Metanephros (tissue), 2 donors: ENCODE measurements at places on chromosomes 6 and 20. TPM values are rescaled to one million over a fixed set of nuclear protein-coding genes. Genes with fewer than 3 reads are reported as not detected.

Gene ELOVL4
- 2.3 TPM for total RNA-seq

Gene ALDH8A1
- 13.7 TPM for total RNA-seq

Gene SLC26A8
- total RNA-seq = 0.29 TPM

Gene CDK19
- total RNA-seq = 23.7 TPM

Gene TOX2
- 1.2 TPM for total RNA-seq

Gene RAET1G
- 1.1 TPM for total RNA-seq
